ENCODE measurements at places on chromosomes 13 and 19. TPM values are rescaled to one million over a fixed set of nuclear protein-coding genes. Genes with fewer than 3 reads are reported as not detected.

DNA sequence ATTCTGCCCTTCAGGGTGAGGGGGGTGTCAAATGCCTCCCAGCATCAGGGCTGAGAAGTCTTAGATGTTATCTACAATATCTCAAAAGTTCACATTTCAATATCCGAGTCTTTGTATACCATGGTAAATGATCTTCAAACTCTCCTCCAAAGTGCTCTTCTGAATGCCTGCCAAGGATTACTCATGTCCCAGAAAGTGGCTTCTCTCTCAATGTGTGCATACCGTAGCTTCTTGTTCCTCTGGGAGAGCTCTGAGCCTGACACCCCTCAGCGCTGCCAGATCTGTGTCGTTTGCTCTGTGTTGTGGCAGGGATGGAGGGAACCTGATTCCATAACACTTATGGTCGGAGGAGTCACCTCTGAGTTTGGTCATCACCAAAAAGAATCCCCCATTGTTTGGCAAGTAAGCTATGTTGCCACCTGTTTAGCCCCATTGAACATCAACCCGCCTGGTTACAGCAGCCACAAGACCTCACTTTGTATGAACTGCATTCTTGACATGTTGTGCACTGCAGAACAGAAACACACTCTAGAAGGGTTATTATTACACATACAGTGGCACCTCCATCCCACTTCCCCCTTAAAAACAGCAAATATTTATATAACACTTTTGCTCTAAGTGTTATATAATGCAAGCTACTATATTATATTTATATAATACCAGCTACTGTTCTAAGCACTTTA lies 163.1 kb upstream of the MIR17HG start:
- H3K4me3 ChIP-seq, result no peak overlapping the region
- H3K4me1 ChIP-seq, result no peaks in the 10 kb centered on the region
- no peak overlapping the region for H3K27ac ChIP-seq
- peak; percentile 30 for DNase-seq
- H3K36me3 ChIP-seq, result no peaks in the 10 kb centered on the region

DNA sequence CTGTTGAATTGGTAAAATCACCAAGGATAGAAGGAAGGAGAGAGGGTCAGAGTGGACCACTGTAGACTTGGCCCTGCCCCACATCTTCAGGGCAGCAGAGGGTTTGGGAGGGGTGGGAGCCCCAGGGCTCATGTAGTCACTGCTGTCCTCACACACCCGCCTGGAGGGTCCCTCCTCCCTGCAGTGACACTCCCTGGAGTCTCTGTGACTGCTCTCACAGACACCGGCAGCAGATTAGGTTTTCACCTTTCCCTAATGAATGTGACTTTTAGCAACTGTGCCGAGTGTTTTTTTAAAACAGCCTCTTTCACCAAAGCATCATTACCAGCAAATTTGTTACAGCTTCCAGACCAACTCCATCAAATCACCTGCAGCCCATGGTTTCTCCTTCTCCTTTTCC lies 45.7 kb upstream of the CCNE1 start:
- no peaks in the 10 kb centered on the region for H3K4me1 ChIP-seq
- no peaks in the 10 kb centered on the region for H3K27me3 ChIP-seq
- H3K36me3 ChIP-seq, result no peaks in the 10 kb centered on the region
- no peak for DNase-seq
- H3K27ac ChIP-seq, result no peak overlapping the region

DNA sequence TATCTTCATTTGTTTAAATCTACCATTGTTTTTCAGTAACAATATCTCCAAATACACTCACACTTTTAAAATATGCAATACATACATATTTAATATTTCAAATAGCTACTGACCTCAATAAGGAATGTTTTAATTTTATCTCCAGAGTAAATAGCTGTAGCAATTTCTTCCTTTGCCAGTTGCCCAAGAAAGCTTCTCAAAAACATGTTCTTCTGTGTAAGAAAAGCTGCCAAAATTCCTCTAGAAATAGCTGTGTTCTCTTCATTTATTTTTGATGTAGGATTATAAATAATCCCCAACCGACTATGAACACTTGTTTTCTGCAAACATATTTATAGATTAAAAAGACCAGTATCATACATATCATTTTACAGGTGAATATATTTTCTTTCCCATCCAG lies 150.5 kb downstream of the UGGT2 start:
- no peaks in the 10 kb centered on the region for H3K4me1 ChIP-seq
- no peak overlapping the region for H3K27ac ChIP-seq
- peak; percentile 2 for DNase-seq
- H3K27me3 ChIP-seq, result no peaks in the 10 kb centered on the region

DNA sequence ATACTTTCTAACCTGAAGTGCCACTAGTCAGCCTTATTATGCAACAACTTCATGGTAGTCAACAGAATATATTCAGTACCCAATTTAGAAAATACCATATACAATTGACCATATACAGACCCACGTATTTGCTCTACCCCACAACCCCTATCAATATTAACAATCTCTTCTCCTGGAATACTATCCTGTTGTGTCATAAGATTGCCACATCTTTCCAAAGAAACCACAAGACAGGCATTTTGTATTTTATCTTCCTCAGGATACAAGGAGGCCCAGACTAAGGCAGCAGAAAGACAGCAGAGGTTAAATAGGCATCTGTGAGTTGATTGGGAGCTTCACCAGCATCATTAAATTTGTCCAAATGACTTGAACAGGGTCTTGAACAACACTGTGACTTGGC lies 4.5 kb downstream of the SPART start:
- H3K36me3 ChIP-seq, result no peaks in the 10 kb centered on the region
- no peak overlapping the region for H3K27ac ChIP-seq
- H3K4me1 ChIP-seq, result no peaks in the 10 kb centered on the region
- DNase-seq, result no peak

GRCh38 chr13:65310663-65311328 lies 1919.3 kb downstream of the PCDH9 start:
- H3K27me3 ChIP-seq, result no peaks in the 10 kb centered on the region
- H3K4me1 ChIP-seq, result no peaks in the 10 kb centered on the region
- no peaks in the 10 kb centered on the region for H3K36me3 ChIP-seq

- H3K27me3 ChIP-seq, result peaks cover 24% of the 10 kb centered on the region
- H3K36me3 ChIP-seq, result no peaks in the 10 kb centered on the region
- H3K4me3 ChIP-seq, result no peak overlapping the region
Measured at GRCh38 chr19:45865269-45865948, 1.3 kb downstream of the FOXA3 start.

DNA sequence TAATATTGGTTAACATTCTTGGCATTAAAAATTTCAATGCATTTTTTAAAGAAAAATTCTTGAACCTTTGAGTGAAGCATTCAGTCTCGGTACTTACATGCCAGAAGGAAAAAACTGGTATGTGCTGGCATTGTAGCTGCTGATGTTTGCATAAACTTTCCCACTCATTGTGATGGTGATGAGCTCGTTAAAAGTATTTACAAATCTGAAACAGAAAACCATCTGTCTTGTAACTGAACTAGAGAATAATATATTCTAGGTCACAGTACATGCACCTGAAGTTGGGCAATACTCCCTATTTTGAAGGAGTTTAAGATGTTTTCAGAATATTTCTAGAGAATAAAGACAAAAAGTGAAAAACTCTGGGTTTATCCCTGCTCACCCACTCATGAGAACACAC lies 64.1 kb downstream of the SLC15A1 start:
- H3K36me3 ChIP-seq, result no peaks in the 10 kb centered on the region
- H3K4me3 ChIP-seq, result no peak overlapping the region
- peak; percentile 11 for DNase-seq
- no peaks in the 10 kb centered on the region for H3K27me3 ChIP-seq

GRCh38 chr13:76667551-76667950 lies 218.7 kb downstream of the KCTD12 start:
- peaks cover 3% of the 10 kb centered on the region for H3K4me1 ChIP-seq
- no peak overlapping the region for H3K4me3 ChIP-seq
- H3K27me3 ChIP-seq, result no peaks in the 10 kb centered on the region
- no peak overlapping the region for H3K27ac ChIP-seq
- DNase-seq, result peak; percentile 24
- H3K36me3 ChIP-seq, result no peaks in the 10 kb centered on the region

DNA sequence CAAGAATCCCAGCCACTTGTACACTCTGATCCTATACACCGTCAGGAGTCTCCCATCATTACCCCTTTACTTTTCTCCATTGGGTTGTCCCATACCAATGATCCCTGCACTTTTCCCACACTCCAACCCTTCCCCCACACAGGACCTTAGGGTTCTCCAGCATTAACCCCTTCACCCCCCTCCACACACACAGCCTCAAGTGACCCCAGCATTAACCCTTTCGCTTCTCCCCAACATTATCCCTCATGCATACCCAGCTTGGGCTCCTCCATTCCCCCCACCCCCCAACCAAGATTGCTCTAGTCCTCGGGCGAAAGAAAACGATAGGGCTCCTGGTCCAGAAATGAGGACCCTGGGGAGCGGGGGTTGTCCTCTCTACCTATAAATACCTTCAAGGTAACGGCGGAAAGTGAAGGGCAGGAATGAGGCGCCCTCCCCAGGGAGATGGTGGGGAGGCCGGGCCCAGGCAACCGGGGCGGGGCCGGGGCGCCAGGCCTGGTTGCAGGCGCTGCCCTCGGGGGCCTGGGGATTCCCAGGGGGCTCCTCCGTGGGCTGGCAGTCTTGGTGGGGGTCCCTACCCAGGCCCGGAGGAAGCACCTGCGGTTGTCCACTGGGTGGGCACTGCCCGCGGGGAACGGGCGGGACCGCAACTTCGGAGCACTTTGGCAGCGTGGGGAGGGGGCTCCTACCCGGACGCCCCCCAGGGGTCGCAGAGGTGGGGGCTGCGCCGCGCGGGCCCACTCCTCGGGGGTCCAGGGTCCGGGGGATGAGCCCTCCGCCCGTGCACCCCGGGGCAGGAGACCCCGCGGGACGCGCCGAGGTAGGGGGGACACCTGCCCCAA lies 757 bp downstream of the WIZ start:
- no peaks in the 10 kb centered on the region for H3K36me3 ChIP-seq
- H3K27me3 ChIP-seq, result peaks cover 4% of the 10 kb centered on the region
- H3K27ac ChIP-seq, result peak overlapping the region; percentile 76
- peaks cover 20% of the 10 kb centered on the region for H3K4me1 ChIP-seq

- no peaks in the 10 kb centered on the region for H3K27me3 ChIP-seq
- no peak for DNase-seq
- no peak overlapping the region for H3K27ac ChIP-seq
Measured at GRCh38 chr13:80374444-80374843, 33.5 kb upstream of the SPRY2 start.

DNA sequence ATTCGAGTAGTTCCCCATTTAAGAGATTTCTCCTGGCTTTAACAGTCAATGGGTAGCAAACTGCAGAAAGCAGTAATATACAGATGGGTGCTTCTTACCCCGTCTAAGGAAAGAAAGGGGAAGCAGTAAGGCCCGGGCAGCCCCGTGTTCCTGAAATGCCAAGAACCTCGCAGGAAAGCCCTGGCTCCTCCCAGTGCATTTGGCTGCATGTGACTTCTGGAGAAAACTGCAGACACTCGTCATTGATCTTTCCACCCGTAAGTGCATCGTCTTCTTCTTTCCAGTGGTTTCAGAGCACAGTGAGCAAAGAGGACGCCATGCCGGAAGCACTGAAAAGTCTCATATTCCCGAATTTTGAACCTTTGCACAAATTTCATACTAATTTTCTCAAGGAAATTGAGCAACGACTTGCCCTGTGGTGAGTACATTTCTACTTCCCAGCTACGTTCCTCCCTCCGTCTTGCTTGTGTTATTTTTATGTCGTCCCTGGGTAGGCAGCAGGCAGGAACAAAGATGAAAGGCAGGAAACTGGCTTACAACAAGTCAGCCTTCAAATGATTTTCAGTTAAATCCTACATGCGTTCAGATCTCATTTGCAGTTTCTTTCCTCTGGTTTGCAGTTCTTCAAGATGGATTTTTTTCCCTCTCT lies 165.2 kb downstream of the STK24 start:
- H3K4me3 ChIP-seq, result no peak overlapping the region
- H3K36me3 ChIP-seq, result peaks cover 2% of the 10 kb centered on the region
- H3K4me1 ChIP-seq, result peaks cover 5% of the 10 kb centered on the region
- no peaks in the 10 kb centered on the region for H3K27me3 ChIP-seq
- no peak for DNase-seq
- H3K27ac ChIP-seq, result no peak overlapping the region

- H3K4me1 ChIP-seq, result no peaks in the 10 kb centered on the region
- no peaks in the 10 kb centered on the region for H3K27me3 ChIP-seq
- no peak overlapping the region for H3K27ac ChIP-seq
- H3K36me3 ChIP-seq, result no peaks in the 10 kb centered on the region
- no peak for DNase-seq
- H3K4me3 ChIP-seq, result no peak overlapping the region
Measured at GRCh38 chr13:48504606-48505005, 28.3 kb downstream of the RCBTB2 start.

- no peak overlapping the region for H3K27ac ChIP-seq
- no peak overlapping the region for H3K4me3 ChIP-seq
- DNase-seq, result no peak
- no peaks in the 10 kb centered on the region for H3K36me3 ChIP-seq
- H3K4me1 ChIP-seq, result no peaks in the 10 kb centered on the region
- H3K27me3 ChIP-seq, result no peaks in the 10 kb centered on the region
Measured at GRCh38 chr19:54905421-54905802, 536 bp upstream of the NCR1 start.

GRCh38 chr19:3224346-3225168 lies at the start of gene CELF5:
CELF5 (plus strand) TSS chr19:3224661; CDS start chr19:3224740, 79 bp downstream.
- H3K27me3 ChIP-seq, result peaks cover 42% of the 10 kb centered on the region
- H3K36me3 ChIP-seq, result no peaks in the 10 kb centered on the region
- H3K4me1 ChIP-seq, result peaks cover 2% of the 10 kb centered on the region

- H3K27ac ChIP-seq, result no peak overlapping the region
- no peak for DNase-seq
- H3K4me3 ChIP-seq, result no peak overlapping the region
- peaks cover 31% of the 10 kb centered on the region for H3K4me1 ChIP-seq
- no peaks in the 10 kb centered on the region for H3K36me3 ChIP-seq
Measured at GRCh38 chr19:55491546-55492360, 3.5 kb downstream of the SSC5D start.

DNA sequence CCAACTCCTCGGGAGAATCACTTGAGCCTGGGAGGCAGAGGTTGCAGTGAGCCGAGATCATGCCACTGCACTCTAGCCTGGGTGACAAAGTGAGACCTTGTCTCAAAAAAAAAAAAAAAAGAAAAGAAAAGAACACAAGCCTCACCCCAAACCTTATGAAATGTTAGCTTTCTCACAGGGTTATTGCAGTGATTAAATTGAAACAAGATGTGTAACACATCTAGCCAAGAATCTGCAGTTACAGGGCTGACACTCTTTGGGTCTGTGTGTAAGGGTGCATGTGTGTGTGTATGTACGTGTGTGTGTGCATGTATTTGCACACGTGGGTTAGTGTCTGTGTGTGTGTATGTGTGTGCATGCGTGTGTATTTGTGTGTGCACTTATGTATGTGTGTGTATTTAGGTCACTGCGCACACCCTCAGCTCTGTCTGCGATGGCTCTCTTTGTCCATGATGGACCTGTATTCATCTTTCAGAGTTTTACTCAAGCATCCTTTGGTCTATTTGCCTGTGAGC lies 336.3 kb downstream of the UQCRFS1 start:
- H3K4me1 ChIP-seq, result no peaks in the 10 kb centered on the region
- no peaks in the 10 kb centered on the region for H3K36me3 ChIP-seq
- no peak overlapping the region for H3K4me3 ChIP-seq
- DNase-seq, result no peak
- no peak overlapping the region for H3K27ac ChIP-seq

GRCh38 chr19:42143341-42144234 lies 11.3 kb upstream of the POU2F2 start:
- H3K4me3 ChIP-seq, result no peak overlapping the region
- no peaks in the 10 kb centered on the region for H3K4me1 ChIP-seq
- peaks cover 12% of the 10 kb centered on the region for H3K27me3 ChIP-seq
- H3K36me3 ChIP-seq, result no peaks in the 10 kb centered on the region
- H3K27ac ChIP-seq, result no peak overlapping the region

ATP4B gene
- polyA plus RNA-seq, result not detected

ERICH6B gene
- polyA plus RNA-seq, result not detected

FUT3 gene
- 25.1 TPM for polyA plus RNA-seq

GZMM gene
- polyA plus RNA-seq, result 2.4 TPM

ZNF569 gene
- polyA plus RNA-seq, result 1.2 TPM

RGL3 gene
- 10.4 TPM for polyA plus RNA-seq

ZNF610 gene
- polyA plus RNA-seq, result 1.3 TPM

TMPRSS9 gene
- 0.37 TPM for polyA plus RNA-seq

DNAAF3 gene
- polyA plus RNA-seq, result 11.0 TPM

ZNF222 gene
- polyA plus RNA-seq, result 2.5 TPM

All from lung (tissue), 17 donors.